GM12891 (cell line): ENCODE measurements at places on chromosomes 7 and 10.

- DNase-seq = no peak
Observed at GRCh38 chr10:80136134-80136571, 3.6 kb downstream of the PLAC9 start.

GRCh38 chr7:40329601-40330153, 194.9 kb downstream of the SUGCT start:
- DNase-seq = peak; percentile 13

GRCh38 chr10:46305079-46305818, 18.5 kb downstream of the ANTXRL start:
- DNase-seq = no peak

DNA sequence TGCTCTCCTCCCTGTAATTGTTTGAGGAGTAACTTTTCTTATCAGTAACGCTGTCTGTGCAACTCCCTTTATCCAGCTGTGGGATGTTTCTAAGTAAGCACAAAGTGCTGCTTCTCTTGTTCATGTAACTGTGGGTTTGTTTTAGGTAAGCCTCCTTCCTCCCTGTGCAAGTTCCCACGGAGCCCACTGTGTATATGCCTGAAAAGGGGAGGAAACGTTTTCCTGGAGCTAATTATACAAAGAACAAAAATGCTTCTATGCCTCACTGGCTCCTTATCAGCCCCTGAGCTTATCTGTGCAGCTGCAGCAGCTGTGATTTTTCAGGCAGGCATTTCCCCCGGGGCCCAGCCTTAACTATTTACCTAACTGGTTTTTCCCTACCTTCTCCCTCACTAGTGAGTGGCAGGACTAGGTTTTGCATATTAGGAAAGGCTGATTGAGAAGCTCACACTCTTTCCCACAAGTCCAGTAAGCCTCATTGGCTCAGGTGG, 593.4 kb upstream of the GHITM start:
- no peak for DNase-seq

DNA sequence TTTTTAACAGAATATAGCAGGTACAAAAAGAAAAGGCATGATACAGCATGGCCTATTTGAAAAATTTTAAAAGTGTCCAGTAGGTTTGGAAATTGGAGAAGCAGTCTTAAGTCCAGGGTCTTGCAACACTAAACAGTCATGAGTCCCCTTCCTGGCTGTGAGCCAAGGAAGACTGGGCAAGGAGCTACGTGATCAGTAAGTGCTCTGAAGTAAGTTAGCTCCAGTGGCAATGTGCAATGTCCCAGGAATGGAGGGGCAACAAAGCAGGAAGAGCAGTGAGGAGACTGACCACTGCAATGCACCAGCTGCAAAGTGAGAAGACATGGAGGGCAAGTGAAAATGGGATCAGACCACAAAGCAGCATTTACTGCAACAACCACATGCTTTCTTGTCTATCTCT, 72.9 kb upstream of the GRID1 start:
- no peak for DNase-seq

DNA sequence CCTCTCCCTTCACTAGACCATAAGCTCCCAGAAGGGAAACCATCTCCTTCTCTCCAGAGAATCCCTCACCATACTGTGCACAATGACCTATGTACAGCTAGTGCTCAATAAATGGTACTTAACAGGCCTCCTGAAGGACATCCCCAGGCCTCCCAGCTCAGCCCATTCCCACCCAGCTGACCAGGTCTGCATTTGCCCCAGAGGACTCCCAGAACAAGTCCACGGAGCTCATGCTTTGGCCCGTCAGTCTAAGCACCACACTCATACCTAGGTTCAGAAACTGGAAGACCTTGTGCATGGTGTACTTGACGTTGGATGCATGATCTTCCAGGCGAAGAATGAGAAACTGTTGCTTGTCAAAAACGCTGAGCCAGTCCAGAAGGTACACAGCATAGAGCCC, 81.3 kb downstream of the CHST15 start:
- no peak for DNase-seq

DNA sequence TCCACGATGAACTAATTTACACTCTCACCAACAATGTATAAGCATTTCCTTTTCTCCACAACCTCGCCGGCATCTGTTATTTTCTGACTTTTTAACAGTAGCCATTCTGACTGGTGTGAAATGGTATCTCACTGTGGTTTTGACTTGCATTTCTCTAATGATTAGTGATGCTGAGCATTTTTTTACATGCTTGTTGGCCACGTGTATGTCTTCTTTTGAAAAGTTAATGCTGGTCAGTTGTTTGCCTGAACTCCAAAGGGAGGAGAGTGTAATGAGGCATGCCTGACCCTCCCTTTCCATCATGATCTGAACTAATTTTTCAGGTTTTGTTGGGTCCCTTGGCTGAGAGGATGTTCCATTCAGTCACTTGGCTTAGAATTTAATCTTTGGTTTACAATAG, 50.7 kb upstream of the SVIL start:
- DNase-seq = no peak
